ENCODE measurements at places on chromosomes 2 and 18.

DNA sequence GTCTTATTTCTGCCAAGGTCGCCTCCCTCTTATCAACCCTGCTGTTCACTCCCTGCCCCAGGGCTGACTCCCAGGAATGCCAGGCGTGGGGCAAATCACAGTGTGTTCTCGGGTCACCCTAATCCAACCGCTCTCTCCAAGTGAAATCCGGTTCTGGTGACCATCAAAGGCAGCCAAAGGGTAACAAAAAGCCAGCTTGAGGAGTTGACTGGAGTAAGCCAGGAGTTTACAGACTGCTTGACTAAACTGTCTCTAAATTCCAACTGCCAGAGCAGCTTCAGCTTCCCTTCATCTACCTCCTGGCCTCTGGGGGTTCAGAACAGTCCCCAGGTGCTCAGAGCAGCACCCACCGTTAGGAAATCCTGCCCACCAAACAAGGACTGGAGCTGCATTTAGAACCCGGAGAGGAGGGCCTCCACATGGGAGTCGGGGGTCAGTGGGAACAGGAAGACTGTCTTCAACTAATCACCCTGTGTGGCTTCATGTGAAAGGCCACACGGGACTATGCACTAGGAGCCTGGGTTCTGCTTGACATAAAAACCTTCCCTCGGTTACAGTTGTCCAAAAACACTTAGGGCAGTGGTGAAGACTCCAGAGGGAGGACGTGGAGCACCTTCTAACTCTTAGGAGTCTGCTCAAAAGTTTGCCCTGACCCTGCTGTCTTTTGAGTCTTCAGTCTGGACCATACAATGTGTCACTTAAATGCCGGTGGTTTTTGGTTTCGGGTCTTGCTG lies 24.2 kb upstream of the MCFD2 start:
- no peaks in the 10 kb centered on the region for H3K27me3 ChIP-seq
- H3K36me3 ChIP-seq: no peaks in the 10 kb centered on the region
- H3K4me3 ChIP-seq: peak overlapping the region; percentile 84

- no peak overlapping the region for H3K27ac ChIP-seq
- no peaks in the 10 kb centered on the region for H3K27me3 ChIP-seq
- H3K4me1 ChIP-seq: no peaks in the 10 kb centered on the region
- H3K36me3 ChIP-seq: no peaks in the 10 kb centered on the region
- DNase-seq: no peak
These were observed 774.4 kb downstream of the DCC start for GRCh38 chr18:53114441-53114840.

GRCh38 chr2:25410370-25410769 lies 68.6 kb upstream of the DNMT3A start:
- no peaks in the 10 kb centered on the region for H3K4me1 ChIP-seq
- H3K27me3 ChIP-seq: no peaks in the 10 kb centered on the region
- no peak overlapping the region for H3K4me3 ChIP-seq
- DNase-seq: no peak

DNA sequence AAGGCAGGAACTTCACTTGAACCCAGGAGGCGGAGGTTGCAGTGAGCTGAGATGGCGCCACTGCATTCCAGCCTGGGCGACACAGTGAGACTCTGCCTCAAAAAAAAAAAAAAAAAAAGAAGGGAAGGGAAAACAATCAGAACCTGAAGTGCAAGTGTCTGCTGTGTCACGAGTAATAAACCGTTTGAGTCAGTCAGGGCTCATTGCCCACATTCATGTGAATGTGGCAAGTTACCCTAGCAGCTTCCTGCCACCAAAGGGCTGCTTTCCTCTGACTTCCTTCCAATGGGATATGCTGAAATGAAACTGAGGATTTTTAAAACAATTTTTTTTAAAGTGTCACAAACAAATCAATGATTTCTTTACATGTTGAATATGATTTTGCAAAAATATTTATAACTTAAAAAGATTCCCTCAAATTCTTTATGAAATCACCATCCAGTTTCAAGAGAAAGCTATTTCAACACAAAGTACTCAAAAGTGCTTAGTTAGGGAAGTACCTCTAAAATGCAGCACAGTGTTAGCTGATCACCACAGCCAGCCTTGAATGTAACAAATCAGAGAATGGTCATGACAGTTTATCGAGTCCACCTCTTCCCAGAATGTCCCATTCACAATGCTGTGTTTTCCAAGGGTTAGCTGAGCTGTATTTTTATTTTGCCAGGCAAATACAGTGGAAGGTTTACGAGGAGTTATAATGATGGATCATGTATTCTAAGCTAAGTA lies 36.4 kb downstream of the WDSUB1 start:
- H3K27ac ChIP-seq: peak overlapping the region; percentile 86
- H3K27me3 ChIP-seq: no peaks in the 10 kb centered on the region
- no peak for DNase-seq
- peaks cover 20% of the 10 kb centered on the region for H3K4me1 ChIP-seq
- peaks cover 5% of the 10 kb centered on the region for H3K36me3 ChIP-seq
- no peak overlapping the region for H3K4me3 ChIP-seq

DNA sequence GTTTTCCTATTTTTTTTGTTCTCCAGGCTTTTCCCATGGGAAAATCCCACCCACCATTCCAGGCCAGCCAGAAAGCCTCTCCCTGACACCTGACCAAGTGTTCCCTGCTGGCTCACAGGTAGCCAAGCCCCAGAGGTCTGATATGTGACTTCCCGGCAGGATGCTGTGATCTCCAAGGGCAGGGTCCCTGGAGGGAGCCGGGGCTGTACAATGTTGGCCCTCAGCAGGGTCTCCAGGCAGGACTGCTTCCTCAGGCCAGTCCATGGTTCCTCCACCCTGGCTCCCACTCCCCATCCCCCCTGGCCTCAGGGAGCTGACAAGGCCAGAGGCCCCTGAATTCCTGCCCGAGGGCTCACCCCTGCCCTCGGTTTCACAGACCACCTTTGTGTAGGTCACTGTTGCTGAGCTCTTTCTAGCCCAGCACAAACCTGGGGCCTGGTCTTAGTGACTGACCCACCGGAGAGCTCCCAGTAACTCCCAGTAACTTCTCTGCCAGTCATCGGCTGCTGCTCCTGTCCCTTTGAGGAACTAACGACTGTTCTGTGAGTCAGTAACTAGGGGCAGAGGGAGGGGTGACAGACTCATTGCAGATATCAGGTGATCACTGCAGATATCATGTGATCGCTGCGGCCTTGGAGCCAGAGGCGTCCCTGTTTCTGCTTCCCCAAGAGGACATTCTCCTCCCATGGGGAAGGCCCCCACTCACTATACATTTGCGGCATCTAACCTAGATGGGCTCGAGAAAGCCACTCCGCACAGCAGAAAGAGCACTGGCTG lies 38.7 kb downstream of the SDC1 start:
- H3K4me1 ChIP-seq: peaks cover 100% of the 10 kb centered on the region
- DNase-seq: no peak

DNA sequence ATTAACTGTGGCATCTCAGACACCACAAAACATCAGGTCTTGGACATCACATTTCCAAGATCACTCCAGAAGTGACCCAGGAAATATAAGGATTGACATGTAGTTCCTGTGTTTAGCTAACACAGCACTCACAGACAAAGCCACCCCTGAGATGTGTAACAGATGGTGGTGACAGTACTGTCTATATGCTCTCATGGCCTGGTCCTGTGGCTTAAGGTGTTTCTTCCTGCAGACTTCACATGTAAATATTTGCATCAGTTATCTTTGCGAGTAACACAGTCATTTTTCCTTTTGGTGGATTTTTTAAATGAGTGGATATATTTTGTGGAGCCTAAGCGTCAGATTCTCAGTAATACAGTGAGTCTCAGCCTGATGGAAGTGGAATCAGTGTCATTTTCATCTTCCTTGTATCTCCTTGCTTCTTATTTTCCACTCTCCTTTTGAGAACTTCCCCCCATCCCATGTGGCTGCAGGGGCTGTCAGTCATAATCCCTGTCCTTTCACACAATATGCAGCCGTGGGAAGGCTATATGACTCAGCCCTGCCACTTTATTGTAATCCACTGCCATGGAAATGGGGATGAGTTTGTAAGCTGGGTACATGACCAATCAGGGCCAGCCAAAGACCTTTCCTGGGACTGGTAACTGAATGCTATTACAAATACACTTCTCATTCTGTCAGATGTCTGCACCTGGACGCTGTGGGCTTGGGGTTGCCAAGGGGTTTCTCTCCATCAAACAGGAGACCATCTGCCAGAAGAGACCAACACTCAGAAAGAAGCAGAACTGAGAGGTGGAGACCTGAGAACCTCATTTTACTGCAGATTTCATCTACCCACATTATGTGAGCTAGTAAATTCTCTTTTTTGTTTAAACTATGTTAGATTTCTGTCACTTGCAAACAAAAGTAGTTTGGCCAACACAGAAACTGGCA lies 74.3 kb downstream of the ICOS start:
- DNase-seq: no peak
- H3K36me3 ChIP-seq: no peaks in the 10 kb centered on the region
- peaks cover 26% of the 10 kb centered on the region for H3K4me1 ChIP-seq
- H3K27ac ChIP-seq: no peak overlapping the region
